Activated CD4-positive, alpha-beta memory T cell treated with anti-CD3 and anti-CD28 coated beads, Interleukin-2, amount 10 ng/mL, durations not matched to agents 7 days and 5 days (primary cell): ENCODE measurements at places on chromosomes 2 and 18.

- H3K27ac ChIP-seq = no peak overlapping the region
- H3K27me3 ChIP-seq = peaks cover 2% of the 10 kb centered on the region
- H3K36me3 ChIP-seq = no peaks in the 10 kb centered on the region
- no peak for DNase-seq
Observed at GRCh38 chr2:1782514-1782913, 38.2 kb upstream of the PXDN start.

DNA sequence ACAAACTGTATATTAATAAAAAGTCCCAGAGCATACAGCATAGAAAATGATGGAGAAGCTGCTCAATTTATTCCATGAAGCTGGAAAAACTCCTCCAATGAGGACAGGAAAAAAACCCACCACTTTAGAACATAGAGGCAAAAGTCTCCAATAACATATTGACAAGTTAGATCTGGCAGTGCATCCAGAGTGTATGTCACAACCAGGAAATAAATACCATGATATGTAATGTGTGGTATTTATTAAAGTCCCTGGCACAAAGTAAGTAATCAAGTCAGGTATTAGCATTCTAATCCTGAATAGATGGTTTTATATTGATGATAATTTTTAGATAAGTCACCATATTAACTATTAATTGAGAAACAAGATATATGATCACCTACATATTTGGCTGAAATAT lies 427.3 kb upstream of the HS6ST1 start:
- H3K4me1 ChIP-seq = no peaks in the 10 kb centered on the region
- peaks cover 4% of the 10 kb centered on the region for H3K27me3 ChIP-seq
- DNase-seq = no peak
- no peak overlapping the region for H3K27ac ChIP-seq
- H3K36me3 ChIP-seq = no peaks in the 10 kb centered on the region

DNA sequence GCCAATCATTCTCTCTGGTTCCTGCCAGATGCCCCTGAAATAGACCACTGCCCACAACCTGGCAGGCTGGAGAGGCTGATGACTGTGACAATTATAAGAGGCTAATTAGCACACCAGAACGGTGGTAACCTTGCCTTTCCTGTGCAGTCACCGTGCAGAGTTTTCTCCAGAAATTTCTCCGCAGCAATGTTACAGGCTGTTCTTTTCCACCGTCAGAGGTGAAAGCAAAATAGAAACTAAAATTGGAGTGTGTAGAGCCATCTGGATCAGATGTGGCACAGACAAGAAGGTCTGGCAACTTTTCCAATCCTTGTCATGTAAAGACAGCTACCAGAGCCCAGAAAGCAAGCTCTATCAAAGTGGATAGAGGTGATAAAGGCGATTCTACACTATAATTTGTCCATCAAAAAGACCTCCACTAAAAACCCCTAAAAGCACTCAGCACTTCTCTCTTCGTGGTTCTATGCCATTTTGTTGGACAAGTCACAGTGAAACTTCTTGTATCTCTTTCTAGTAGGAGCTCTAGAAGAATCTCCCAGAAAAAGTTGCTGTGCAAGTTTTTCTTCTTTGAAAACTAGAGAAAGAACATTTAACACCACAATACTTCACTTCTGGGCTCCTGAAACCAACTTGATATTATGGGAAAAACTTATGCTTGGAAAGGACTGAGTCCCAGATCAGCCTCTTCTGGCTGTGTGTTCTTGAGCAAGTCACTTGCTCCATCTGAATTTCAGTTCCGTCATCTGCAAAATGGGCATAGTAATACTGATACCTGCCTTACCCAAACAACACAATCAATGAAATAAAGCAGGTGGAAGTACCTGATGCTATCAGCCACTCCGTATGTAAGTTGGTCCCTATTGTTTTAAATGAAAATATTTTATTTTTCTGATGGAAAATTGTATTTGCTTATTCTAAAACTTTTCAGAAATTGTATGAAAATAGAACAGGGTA lies 295.6 kb upstream of the DLGAP1 start:
- no peak overlapping the region for H3K4me3 ChIP-seq
- H3K4me1 ChIP-seq = no peaks in the 10 kb centered on the region
- DNase-seq = no peak
- H3K27me3 ChIP-seq = no peaks in the 10 kb centered on the region

DNA sequence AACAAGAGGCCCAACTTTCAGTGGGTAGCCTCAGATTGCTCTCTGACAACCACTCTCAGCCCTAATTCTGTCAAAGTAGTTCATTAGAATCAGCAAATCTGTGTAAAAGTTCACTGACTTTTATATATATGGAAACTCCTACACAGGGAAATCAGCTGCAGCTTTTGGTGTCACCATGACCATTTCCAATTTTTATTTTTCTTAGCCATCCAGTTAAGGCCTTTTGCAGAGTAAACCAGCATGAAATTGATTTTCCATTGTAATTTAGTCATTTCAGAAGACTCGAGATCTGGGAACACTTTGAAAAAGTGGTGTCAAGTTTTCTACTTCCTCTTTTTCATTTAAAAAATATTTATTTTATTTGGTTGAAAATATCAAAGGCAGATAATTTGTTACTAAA lies 263.2 kb downstream of the TMEM182 start:
- no peak overlapping the region for H3K27ac ChIP-seq
- no peaks in the 10 kb centered on the region for H3K36me3 ChIP-seq
- no peak for DNase-seq
- H3K4me3 ChIP-seq = no peak overlapping the region
- H3K27me3 ChIP-seq = no peaks in the 10 kb centered on the region

GRCh38 chr18:78984941-78985784 lies 5.5 kb downstream of the SALL3 start:
- H3K4me3 ChIP-seq = no peak overlapping the region
- H3K4me1 ChIP-seq = peaks cover 9% of the 10 kb centered on the region
- peaks cover 67% of the 10 kb centered on the region for H3K27me3 ChIP-seq
- peak; percentile 32 for DNase-seq

DNA sequence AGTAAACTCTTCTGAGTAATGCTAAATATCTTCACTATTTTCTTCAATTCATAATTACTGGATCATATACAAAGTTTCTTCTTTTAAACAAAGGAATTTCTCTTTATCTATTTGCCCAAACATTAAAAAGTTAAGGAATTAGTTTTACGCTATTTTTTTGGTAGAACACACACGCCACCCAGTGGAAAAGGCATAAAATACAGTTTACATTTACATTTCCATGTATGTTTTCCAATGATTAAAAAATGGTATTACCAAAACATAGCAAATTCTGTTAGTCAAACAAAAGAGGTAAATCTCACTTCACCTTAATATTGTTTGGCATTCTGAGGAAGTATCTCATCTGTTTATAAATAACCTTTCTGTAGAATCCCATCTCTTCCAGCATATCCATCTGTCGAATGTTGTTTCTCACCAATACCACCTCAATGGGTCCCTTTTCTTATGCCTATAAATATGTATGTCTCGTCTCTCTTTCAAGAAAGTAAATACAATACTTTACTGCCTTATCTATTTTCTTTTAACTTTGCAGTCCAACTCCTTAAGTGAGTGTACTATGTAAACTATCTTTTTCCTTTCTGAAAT lies 7.2 kb downstream of the BOLL start:
- H3K27ac ChIP-seq = no peak overlapping the region
- H3K4me3 ChIP-seq = no peak overlapping the region
- peaks cover 17% of the 10 kb centered on the region for H3K27me3 ChIP-seq
- peaks cover 6% of the 10 kb centered on the region for H3K4me1 ChIP-seq
- H3K36me3 ChIP-seq = no peaks in the 10 kb centered on the region

- DNase-seq = no peak
- H3K4me3 ChIP-seq = no peak overlapping the region
- no peaks in the 10 kb centered on the region for H3K27me3 ChIP-seq
- no peak overlapping the region for H3K27ac ChIP-seq
- H3K4me1 ChIP-seq = peaks cover 2% of the 10 kb centered on the region
- peaks cover 22% of the 10 kb centered on the region for H3K36me3 ChIP-seq
Observed at GRCh38 chr18:79283131-79283810, 112.5 kb upstream of the NFATC1 start.
